ENCODE measurements at places on chromosomes 1 and 21.

GRCh38 chr1:192382758-192383157 lies 66.0 kb downstream of the RGS21 start:
- no peak for DNase-seq

- DNase-seq, result no peak
Observed at GRCh38 chr1:211951856-211952255, 83.5 kb downstream of the INTS7 start.

- no peak for DNase-seq
Observed at GRCh38 chr1:43267291-43267805, 2.4 kb upstream of the TMEM125 start.

GRCh38 chr1:9014475-9015375 lies 11.5 kb downstream of the SLC2A7 start:
- DNase-seq, result no peak

DNA sequence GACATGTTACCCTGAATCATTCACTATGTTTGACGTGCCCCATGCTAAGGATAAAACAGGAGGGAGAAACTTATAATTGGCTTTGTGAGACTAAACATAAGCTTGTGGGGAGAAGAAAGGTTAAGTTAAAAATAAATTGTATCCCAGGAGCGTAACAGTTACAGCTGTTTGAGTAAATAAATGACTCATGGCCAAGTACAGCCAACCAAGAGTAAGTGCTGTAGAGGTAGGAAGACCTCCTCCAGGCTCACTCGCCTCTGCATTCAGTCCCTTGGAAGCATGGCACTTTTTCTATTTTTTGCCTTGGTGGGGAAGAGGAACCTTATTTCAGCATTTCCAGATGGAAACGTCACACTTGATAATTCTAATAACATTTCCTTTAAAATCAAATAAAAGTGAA lies 116.5 kb downstream of the ZP4 start:
- no peak for DNase-seq

GRCh38 chr1:64711266-64711665 lies 33.6 kb upstream of the RAVER2 start:
- DNase-seq, result no peak

DNA sequence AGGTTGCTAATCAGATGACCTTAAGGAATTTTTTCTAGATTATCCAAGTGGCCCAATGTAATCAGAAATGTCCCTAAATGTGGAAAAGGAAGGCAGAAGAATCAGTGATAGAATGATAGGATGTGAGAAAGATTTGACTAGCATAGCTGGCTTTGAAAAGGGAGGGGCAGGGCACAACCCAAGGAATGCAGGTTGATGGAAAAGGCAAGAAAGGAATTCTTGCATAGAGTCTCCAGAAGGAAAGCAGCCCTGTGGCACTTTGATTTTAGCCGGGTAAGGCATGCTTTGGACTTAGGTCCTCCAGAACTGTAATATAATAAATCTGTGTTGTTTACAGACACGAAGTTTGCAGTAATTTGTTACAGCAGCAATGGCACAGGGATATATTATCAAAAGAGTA lies 375.7 kb upstream of the B3GALT2 start:
- no peak for DNase-seq

- no peak for DNase-seq
Observed at GRCh38 chr1:217260676-217261075, 370.2 kb downstream of the GPATCH2 start.

DNA sequence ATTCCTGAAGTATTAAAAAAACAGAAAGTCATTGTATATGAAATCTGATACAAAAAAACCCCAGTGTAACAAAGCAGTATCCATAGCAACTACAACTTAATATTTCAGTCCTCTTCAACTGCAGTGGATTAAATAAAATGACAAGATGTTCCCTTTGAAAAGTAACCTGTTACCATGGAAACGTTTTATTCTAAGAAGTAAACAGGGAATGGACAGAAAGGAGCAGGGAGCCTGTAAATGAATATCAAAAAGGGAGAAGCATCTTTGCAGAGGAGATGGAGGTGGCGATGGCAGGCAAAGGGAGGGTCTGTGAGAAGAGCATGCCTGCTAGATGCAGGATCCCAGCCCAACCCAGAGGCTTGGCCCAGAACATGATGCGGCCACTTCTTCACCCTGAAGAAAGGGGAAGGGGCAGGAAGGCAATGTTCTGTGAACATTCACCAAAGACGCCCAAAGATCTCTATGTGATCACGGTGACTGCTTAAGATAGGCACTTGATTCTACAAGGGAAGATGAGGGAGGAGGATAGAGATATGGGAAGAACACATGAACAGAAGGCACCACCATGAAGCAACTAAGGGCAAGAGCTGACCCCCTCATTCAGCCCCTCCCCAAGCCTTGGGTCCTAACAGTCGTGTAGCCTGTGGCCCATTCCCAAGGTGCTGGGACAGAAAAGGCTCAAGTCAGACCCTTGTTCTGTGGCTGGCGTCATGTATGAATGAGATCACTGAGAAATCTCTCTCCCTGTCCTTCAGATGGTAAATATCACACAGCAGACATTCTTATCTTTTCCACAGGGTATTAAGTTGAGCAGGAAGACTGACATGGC lies 200.0 kb downstream of the SLC45A1 start:
- DNase-seq, result peak; percentile 26

Data from retina (tissue), 1 donor.